ENCODE measurements at places on chromosomes 6 and 20.
A peak's percentile ranks its signal among the peaks of the same experiment; 100 is the strongest.

- no peak for DNase-seq
Measured at GRCh38 chr20:41512624-41513023, 105.6 kb downstream of the CHD6 start.

- DNase-seq: peak; percentile 41
Measured at GRCh38 chr6:13709689-13710551, 1.7 kb downstream of the RANBP9 start.

- no peak for DNase-seq
Measured at GRCh38 chr20:20665606-20666332, 46.7 kb downstream of the RALGAPA2 start.

GRCh38 chr6:136163260-136163659, 86.9 kb downstream of the MTFR2 start:
- DNase-seq: no peak

GRCh38 chr6:105646391-105646867, 243.5 kb upstream of the PREP start:
- DNase-seq: no peak

DNA sequence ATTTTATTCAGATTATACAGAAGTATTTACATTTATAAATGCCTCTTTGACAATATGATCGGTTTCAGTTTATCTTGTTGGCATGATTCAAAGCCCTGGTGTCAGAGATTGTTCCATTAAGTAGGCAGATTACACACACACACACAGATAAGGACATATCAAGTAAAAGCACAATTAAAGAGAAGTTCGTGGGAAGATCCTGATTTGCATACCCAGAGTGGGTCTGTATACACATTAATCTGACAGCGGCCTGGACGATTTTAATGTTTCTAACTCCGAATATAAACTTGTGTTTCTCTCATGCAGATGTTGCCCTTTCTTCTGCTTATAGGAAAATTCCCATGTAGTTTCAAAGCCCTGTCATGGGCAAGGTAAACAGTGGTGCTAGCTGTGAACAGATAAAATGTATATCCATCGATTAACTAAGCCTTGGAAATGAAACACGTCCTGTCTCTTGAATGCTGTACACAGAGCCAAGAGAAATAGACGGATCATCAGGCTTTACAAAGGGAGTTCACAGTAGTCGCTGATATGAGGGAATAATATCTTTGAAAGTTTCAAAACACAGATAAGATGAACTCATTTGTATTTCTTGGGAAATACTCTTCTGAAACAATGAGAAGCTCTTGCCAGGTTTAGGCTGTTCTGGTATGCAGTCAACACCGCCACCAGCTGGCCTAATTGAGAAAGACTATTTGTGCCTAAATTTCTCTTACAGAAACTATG, 108.2 kb upstream of the GMDS start:
- DNase-seq: peak; percentile 44

- DNase-seq: no peak
Measured at GRCh38 chr6:15266423-15266996, 20.6 kb downstream of the JARID2 start.

DNA sequence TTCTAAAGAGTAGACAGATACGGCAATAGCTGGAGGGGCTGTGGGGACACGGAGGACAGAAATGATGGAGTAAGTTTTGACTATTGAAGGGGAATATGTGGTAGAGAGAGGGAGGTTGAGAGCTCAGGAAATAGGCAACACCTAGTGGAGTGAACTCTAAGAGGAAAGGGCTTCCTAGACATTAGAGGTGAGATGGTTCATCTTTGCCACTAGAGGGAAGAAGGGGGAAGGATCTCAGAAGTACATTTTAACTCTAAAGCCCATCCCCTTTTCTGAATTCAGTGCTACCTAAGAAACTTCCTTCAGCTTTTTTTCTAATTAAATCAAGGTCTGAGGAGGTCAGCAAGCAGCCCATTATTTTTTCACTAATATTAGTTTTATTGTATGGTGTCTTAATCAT, 689.4 kb upstream of the MAP3K7 start:
- no peak for DNase-seq

DNA sequence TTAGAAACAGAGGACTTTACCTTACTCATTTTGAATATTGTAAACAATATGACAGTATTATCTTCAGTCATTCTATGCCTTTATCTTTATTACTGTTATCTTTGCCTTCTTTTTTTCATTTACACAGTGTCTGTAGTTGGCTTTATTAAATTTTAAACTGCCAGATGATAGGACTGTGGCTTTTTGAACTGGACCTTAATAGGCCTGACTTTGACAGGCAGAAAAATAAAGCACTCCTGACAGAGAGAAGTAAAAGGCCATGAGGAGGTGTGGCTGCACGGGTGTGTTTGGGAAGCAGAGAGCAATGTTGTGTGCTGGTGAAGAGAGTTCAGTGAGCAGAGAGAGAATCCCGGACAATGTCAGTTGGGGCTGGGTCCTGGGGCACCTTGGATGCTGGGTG, 7.8 kb downstream of the TRIM40 start:
- no peak for DNase-seq

DNA sequence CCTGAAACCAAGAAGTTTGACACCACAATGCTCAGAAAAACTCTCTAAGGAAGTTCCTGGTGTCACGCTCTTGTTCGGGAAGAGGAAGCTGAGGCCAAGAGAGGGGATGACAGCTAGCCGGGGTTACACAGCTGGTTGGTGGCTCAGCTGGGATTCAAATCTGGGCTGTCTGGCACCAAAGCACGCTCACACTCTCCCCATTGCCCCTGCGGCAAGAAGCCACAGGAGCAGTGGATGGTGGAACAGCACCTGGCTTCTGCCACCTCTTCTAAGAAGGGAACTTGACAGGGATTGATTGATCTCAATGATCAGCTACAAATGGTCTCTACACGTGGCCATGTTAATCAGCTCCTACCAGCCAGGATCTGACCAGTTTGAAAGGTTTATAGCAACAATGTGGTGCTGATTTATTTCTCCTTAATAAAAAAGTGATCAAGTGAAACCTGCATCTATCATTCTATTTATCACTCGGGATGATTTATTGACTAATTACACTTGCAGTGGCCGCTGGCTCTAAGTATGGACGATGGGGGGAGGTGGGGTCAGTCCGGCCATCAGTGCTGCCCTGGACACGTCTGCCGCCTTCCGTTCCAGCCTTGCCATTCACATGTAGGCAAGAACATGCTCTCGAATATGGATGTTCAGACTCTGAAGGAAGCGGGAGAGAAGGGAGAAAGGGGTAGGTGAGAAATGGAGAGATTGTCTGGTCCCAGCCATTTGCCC, 71.9 kb upstream of the TOP1 start:
- DNase-seq: peak; percentile 36

GRCh38 chr6:38248500-38249234, 391.1 kb downstream of the BTBD9 start:
- DNase-seq: no peak

DNA sequence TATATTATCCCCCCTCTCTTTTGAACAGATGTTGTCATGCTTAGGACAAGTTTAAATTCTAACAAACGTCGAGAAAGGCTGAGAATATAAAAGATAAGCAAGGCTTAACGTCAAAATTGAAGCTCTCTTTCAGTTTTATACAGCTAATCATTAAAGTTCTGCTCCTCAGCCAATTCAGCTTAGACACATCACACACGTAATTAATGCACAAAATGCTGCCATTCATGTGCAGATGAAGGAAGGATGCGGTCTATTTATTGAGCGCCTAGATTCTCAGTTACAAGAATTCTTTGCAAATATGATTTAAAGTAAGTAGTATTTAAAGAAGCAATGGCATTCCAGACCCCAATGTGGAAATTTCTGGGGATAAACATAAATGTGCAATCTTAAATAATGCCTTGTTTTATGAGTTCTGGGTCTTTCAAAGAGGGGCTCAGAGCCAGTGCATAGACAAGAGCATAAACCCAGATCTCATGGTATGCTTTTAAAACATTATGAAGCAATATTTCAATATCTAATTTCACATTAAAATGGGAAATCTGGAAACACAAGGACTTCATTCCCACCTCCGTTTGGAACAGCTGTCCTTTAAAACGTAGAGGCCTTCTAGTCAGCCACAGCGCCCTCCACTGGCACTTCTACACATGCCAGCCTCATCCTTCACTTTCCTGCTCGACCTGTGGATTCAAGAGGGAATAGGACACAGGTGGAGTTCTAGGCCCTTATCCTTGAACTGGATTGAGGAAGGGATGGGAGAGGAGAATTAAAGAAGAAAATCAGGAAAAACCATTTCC, 85.8 kb downstream of the LYRM4 start:
- DNase-seq: peak; percentile 9

DNA sequence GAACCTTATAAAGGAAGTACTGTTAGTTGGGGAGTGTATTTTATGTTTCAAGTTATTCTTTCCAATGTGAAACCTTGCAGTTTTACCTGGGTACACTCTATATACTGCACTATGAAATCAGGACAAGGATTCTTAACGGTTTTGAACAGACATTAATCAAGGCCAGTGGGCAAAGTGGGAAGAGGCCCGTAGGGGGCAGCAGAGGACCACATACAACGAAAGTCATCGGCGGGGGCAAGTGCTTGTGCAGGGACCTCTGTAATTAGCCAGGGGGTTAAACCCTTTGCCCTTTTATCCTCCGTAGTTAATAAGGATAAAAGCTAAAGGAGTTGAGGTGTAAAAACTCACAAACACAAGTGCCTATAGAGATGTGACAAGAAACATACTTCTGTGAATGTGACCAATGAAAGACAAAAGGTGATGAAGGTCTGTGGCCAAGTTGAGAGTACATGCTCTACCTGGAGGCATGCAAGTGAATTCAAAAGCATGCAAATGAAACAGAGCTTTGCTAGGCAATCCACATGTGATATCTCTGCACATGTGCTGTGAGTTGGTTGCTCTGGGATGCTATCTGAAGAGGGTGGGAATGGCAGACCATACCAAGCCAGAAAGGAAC, 392.7 kb upstream of the MAN1A1 start:
- DNase-seq: peak; percentile 8

DNA sequence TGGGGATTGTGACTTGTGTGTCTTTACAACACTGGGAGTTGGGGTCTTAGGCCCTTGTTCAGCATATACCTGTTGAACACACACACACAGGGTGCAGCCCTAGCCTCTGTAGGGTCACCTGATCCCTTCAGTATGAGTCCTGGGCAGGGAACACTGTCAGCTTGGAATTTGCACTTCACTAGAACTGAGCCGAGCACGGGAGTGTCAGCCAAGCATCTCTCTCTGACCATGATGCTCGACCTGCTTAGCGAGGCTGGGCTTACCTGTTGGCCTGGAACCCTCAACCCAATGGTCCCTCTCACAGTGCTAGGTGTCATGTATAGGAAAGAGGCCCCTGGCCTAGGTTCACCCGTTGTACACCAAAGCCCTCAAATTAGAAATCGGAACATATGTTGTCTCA, 96.1 kb downstream of the NKAIN2 start:
- no peak for DNase-seq

GRCh38 chr6:150687508-150687907, 87.8 kb downstream of the PLEKHG1 start:
- DNase-seq: no peak

DNA sequence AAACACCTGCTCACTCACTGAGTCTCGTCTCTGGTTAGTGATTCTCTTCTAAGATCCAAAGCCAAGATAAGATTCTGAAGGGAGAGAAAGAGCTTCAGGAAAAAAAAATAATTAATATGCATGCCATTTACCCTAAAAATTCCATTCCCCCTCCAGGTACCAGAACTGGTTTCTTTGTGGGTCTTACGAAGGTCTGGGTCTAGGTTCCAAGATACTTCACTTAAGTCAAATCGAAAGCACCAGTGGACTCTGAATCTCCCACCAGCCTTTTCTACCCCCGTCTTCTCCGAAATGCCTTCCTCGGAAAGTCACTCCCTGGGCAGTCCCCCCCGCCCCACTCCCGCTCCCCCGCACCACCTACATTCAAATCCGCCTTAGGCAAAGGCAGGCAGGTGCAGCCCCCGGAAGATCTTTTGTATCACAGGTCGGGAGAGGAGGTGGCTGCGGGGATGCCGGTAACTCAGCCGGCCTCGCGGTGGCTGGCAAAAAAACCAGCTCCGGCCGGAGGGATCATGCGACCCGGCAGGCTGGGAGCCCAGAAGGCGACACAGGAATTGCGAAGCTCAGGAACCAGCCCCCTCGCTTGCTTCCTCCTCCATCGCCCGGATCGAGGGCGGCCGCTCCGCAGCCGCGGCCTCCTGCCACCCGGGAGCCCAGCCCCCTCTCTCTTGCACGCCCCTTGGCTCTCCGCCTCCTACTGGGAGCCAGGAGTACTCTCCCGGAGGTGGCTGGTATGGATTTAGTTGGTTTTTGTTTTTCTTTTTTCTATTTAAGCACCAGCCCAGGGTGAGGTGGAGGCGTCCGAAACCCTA, at the start of gene BCL2L1:
Gene BCL2L1 (minus strand): TSS at position 612 of the 812 bp plus-strand sequence. CDS start 650 bp downstream, outside the sequence.
- peak; percentile 72 for DNase-seq

DNA sequence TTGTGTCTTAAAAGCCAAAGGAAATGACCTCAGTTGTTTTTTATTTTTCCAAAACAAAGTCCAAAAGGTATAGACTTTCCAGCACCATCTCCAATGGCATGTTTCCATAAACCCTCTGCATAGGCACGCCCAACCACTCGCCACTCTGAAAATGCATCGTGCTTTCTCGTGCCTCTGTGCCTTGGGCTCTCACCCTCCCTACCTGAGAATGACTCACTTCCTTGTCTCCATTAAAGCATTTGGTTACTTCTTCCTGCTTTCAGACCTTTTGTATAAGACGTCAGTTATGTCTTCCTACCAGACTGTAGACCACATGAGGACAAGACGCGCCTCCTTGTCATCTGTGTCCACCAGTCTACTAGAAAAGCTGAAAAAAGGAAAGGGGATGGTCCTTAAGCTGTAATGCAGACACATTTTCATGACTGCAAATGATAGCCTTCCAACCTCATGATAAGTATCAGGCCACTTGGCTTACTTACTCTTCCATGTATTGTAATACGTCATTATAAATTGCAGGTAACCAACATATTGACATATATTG, 61.2 kb upstream of the CDYL start:
- DNase-seq: no peak

- peak; percentile 82 for DNase-seq
Measured at GRCh38 chr6:163667372-163668060, 253.0 kb downstream of the QKI start.

GRCh38 chr6:10991115-10991514, 53.0 kb downstream of the ELOVL2 start:
- DNase-seq: no peak

DNA sequence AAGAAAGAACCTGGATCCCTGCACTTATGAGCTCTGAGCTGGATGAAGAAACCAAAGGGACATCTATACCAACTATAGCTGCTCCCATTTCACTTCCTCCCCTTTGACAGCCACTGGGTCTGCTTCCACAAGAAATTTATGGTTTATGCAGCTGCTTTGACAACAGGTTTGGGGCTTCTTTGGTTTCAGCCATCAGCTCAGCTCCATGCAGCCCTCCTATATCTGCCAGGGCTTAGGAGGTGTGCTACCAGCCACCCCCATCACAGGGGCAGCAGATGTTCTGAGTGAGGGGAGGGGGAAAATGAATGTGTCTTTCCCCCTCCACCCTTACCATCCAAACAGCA, 29.2 kb upstream of the PKHD1 start:
- DNase-seq: no peak

DNA sequence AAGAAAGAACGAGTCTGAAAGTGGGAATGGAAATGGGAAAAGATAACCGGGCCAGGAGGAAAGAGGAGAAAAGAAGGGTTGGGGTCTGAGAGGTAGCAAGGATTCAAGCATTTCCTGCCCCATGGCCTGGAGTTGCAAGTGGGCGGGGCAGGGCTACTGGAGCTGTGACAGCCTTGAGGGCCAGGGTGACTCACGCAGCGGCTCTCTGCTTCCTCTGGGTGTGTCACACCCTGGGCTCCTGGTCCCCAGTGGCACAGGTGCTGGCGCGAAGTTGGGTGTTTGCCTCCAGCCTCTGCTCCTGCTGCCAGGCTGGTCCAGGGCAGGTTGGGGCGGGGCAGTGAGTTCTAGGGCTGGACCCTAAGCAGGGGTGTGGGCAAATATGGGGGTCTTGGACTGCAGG, 3.3 kb upstream of the ULBP3 start:
- no peak for DNase-seq
